ENCODE measurements at places on chromosomes 7 and 10.

DNA sequence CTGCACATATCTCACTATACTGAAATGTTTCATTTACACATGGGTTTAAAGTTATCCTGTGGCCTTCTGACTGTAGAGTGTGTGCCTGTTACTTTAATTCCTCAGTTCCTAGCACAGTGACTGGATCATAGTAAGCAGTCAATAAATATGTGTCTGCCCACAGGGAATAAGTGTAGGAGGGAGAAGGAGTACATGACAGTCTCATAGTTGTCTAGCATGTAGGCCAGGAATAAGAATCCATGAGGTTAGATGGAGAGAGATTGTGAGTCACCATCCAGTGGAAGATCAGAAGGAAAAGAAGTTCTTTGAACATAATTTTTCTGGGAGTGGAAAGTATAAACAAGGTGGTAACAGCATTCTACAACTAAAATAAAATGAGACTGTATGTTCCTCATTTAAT is 36.6 kb upstream of the SEMA3A start:
- peak; percentile 46 for DNase-seq

- DNase-seq, result no peak
These were observed 1.7 kb upstream of the TRIP6 start for GRCh38 chr7:100865372-100865911.

GRCh38 chr10:86335831-86336230 is 30.8 kb downstream of the GRID1 start:
- no peak for DNase-seq

GRCh38 chr7:10632712-10633111 is 341.0 kb upstream of the PHF14 start:
- no peak for DNase-seq

- no peak for DNase-seq
These were observed 84.6 kb downstream of the MAD1L1 start for GRCh38 chr7:2148189-2148588.

DNA sequence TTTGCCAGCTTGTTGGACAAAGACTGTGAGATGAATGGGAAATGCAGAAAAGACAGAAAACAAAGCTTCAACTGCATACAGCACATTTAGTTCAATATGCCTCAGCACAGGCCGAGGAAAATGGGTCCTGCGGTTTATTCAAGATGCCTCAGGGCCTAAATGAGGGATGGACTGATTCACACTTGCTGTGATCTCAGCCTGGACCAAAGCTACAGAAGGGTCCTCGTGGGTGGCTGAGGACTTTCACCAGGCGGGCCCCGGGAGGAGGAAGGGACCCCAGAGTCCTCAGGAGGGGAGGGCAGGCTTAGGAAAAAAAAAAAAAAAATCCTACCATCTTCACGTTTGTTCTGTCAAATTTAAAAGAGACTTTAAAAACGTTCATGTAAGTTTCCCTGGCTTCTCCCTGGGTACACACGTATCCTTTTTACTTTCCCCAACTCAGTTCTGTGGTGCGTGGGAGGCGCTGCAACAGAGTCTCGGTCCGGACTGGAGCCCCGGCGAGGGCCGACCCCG is 624 bp upstream of the ZNF783 start:
- peak; percentile 43 for DNase-seq

- no peak for DNase-seq
These were observed 36.1 kb downstream of the KCNMA1 start for GRCh38 chr10:77601488-77601887.

GRCh38 chr10:54009672-54010071 is 791.4 kb downstream of the PCDH15 start:
- DNase-seq, result no peak

GRCh38 chr7:102061981-102062390 is 224.7 kb upstream of the SH2B2 start:
- DNase-seq, result peak; percentile 54

- peak; percentile 75 for DNase-seq
These were observed 52.6 kb upstream of the SMNDC1 start for GRCh38 chr10:110357252-110357780.

GRCh38 chr10:6035931-6036575 is 26.1 kb downstream of the IL2RA start:
- no peak for DNase-seq

DNA sequence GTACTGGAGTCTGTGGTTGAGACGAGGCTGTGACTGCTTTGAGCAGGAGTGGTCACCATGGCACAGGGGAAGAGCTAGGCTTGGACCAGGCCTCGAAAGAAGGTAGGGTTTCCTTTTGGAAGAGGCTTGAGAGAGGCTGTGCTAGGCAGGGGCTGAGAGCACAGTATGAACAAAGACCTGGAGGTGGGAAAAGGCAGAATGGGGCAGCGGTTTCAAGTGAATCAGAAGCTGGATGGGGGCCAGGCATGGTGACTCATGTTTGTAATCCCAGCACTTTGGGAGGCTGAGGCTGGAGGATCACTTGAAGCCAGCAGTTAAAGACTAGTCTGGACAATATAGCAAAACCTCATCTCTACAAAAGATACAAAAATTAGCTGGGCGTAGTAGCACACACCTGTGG is 65.9 kb downstream of the CLIP2 start:
- DNase-seq, result peak; percentile 80

- no peak for DNase-seq
These were observed 33.1 kb upstream of the ARMC3 start for GRCh38 chr10:22894714-22895113.

GRCh38 chr10:112343056-112343806 is 30.7 kb upstream of the ACSL5 start:
- DNase-seq, result no peak

- DNase-seq, result no peak
These were observed 44.5 kb downstream of the FAM53B start for GRCh38 chr10:124699471-124700292.

DNA sequence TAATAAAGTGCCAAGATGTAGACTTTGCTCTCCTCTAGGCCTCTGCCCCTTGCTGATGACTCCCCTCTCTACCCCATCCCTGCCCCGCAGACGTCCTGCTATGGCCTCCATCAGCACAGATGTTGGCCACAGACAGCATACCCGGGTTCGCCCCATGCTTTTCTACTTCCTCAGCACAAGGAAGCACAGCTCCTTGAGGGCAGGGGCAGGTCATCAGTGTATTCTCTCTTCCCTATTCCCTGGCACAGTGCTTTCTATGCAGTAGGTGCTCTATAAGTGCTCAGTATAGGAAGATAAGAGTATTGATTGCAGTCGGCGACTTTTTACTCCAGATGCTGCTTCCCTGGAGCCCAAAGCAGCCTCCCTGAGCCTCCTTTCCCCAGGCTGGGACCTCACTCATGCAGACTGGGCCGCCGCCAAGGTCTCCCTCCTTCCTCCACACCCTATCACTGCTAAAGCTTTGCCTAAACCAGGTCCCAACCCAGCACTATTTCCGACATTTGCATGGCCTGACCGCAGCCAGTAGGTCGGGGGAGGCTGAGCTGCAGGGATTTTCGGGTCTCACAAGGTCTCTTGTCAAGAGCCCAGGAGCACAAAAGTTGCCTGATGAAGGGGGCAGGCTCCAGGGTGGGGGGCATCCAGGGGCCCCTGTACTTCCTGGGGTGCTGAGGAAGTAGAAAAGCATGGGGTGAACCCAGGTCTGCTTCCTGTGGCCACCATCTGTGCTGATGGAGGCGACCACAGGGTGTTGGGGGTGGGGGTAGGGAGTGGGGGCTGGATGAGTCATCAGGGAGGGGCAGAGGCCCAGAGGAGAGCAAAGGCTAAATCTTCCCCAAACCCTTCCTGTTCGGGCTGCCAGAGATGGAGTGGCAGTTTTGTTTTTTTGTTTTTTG is 8.0 kb downstream of the CALHM3 start:
- no peak for DNase-seq

DNA sequence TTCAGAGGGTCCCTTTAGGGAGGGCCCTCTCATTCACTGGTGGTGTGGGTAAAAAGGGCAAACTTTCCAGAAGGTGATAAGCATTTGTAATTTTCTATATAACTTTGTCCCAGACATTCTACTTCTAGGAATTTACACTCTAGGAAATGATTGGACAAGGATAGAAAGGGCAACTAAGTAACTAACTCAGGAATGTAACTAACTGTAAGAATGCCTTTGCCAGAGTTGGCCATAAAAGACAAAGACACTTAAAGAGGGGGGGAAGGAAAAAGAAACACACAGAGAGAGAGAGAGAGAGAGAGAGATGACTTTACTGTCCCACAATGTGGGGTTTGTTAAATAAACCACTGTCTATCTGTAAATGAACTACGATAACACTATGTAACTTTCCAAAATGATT is 38.5 kb upstream of the ITPRID1 start:
- no peak for DNase-seq

DNA sequence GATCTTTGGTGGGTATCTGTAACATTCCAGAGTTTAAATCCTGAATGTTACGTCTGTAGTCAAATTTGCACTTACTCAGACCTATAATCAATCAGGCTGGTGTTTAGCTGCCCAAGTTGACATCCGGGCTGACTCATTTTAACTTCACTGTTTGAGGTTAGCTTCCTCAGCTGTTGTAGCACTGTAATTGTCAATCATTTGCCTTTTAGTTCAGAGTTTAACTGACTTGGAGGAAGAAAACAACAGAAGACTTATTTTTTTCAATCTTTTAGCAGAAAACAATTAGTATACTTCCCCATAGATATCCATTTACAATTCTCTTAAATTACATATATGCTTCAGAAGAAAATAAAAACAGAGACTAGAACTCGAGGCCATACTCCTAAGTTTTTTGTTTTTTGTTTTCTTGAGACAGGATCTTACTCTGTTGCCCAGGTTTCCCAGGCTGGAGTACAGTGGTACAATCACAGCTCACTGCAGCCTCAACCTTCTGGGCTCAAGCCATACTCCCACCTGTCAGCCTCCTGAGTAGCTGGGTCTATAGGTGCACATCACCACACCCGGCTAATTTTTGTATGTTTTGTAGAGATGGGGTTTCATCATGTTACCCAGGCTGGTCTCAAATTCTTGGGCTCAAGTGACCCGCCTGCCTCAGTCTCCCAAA is 38.5 kb upstream of the LRRC17 start:
- peak; percentile 78 for DNase-seq

GRCh38 chr10:3791974-3792633 is 7.1 kb upstream of the KLF6 start:
- DNase-seq, result peak; percentile 88

DNA sequence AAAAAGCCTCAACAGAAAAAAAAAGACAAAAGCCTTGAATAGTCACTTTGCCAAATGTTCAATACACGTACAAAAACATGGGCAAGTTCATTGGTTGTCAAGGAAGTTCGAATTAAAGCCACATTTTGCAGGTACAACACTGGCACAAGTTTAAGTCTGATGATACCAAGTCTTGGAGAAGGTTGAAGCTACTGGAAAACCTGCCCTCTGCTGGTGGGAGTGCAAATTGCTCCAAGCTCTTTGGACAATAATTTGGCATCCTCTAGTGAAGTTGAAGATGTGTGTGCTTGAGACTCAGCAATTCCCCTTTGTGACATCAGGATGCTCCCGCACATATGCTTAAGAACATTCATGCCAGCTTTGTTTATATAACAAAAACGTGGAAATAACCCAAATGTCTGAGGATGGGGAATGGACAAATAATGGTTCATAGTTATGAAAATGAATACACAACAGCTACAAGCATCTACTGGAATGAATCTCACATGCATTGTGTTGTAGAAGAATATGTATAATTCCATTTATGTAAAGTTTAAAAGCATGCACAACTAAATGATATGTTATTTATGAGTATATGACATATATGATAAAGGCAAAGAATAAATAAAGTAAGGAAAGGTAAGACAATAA is 120.0 kb upstream of the PLPP4 start:
- DNase-seq, result peak; percentile 29

DNA sequence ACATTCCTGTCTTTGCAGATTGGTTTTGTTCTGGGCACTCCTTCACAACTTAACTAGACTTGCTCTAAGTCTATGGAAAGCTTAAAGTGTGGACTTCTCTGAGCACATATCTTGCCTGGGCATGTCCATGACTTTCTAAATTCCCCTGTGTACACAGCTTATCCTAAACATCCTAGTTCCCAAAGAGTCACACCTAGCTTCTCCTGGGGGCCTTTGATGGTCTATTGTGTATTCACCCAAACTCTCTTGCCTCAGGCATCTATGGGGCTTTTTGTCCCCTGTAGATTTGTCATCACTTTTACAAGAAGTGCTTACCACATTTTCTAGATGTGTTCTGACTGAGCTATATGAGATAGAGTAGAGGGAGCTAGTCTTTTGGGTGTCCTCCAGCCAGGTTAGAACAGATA is 12.2 kb upstream of the ZNF488 start:
- no peak for DNase-seq

DNA sequence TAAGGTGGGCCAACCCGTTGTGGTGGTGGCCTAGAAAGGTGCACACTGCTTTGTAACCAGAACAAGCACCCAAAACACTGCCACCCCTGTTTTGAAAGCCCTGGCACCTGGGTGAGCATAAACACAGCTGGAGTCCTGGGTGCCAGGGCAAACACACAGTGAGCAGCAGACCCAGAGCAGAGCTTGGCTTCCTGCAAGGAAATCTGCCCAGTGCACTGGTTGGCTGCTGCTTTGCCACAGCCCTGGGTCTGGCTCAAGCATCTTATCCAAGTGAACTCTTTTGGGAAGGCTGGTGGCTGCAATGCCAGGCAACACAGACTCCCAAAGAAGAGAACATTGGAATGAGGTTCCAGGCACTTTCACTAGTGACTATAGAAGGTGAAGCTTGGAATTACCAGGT is 145.5 kb upstream of the PDE1C start:
- DNase-seq, result no peak

DNA sequence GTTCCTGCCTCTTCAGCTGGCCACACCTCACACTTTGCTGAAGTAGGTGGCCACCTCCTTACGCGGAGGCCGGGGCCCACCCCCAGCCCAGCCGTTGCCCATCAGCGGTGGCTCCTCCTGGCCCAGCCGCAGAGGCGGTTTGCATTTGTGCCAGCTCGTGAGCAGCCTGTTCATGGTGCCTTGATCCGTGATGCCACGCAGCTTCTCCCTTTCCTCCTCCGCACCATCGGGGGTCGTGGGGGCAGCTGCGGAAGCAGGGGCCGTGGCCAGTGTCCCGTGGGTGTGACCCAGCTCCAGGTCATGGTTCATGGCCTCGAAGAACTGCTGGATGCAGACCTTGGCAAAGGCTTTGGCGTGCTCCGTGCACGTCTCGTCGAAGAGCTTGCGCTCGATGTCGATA is 3.1 kb upstream of the CALHM2 start:
- no peak for DNase-seq

DNA sequence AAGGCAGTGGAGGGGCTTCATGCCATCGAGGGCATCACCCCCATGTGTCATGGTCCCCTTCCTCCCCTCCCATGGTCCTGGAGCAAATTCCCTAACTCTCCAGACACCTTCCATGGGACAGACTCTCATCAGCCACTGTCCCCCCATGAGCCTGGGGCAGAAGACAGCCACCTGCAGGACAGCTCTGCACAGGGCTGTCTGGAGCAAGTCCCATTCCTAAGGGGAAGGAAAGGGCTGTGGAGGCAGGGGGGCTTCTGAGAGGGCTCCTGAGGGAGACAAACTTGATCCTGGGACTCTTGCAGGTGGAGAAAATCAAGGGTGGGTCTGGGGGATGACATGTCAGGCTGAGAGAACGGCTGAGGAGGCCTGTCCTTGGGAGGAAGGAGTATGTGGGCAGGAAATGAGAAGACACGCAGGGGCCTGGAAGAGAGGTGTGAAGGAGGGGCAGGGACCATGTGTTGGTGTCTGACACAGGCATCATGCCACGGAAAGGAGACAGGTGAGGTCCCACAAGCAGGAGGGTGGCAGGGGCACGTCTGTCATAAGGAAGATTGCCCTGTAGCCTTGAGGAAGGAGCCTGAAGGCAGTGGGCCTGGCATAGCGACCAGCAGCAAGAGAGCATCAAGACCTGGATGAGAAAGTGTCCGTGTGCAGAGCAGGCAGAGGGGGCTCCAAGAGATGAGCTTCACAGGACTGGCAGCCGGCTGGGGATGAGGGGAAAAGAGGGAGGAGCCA is 14.4 kb upstream of the GDF10 start:
- no peak for DNase-seq
